Stimulated activated CD4-positive, alpha-beta T cell treated with anti-CD3 and anti-CD28 coated beads, TNF-alpha, amount 100 ng/mL, for 1 hour (primary cell): ENCODE measurements at places on chromosomes 3 and 15.

GRCh38 chr3:9291821-9292410 is 42.5 kb upstream of the SRGAP3 start:
- no peak for DNase-seq

- no peak for DNase-seq
Observed at GRCh38 chr3:133492159-133492741, 81.2 kb upstream of the CDV3 start.

DNA sequence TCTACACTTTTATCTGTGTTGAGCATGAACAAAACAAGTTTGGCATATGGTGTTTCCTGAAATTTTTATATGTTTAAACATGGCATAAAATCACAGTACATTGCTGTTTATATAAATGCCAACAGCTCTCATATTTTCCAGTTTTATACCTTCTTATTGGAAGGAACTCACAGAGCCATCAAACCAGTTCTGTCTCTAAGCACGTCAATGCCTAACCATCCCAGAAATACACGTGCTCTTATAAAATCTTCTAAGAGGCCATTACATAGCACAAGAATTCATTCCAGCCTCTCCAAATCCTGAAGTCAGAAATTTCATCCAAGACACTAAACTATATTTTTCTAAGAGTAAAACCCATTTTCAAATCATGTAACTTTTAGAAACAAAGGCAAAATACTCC is 20.8 kb downstream of the SLC9A9 start:
- DNase-seq = no peak

GRCh38 chr3:171649911-171650592 is 160.2 kb downstream of the PLD1 start:
- DNase-seq = no peak

- DNase-seq = no peak
Observed at GRCh38 chr3:193978486-193978885, 157.5 kb upstream of the HES1 start.

DNA sequence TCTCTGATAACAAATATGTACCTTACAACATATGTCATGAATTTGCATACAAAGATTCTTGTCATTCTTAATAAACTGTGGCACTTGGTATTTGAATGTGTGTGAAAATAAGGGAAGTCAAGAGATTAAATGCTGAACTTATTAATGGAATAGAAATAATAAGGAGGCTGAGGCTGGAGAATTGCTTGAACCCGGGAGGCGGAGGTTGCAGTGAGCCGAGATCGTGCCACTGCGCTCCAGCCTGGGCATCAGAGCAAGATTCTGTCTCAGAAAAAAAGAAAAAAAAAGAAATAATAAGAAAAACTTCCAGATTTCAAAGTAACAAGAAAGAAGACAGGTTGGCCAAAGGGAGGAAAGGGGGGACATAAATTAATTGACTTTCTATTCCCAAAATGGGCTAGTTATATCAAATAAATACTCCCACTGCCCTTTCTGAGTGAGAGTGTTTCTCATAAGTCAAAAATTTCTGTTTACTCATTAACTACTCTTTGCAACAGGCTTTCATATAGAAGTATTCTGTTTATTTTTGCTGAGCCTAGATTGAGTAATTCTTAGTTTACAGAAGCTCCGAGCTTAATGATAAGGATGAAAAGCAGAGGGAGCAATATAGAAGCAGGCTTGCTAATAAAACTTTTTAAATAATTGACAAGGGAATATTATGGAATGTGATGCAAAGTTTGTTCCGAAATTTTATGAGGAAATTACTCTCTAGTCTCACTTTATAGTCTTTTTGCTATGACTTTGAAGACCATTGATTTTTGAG is 25.6 kb downstream of the KNG1 start:
- DNase-seq = no peak

- no peak for DNase-seq
Observed at GRCh38 chr3:9387322-9387655, 10.1 kb upstream of the SETD5 start.

DNA sequence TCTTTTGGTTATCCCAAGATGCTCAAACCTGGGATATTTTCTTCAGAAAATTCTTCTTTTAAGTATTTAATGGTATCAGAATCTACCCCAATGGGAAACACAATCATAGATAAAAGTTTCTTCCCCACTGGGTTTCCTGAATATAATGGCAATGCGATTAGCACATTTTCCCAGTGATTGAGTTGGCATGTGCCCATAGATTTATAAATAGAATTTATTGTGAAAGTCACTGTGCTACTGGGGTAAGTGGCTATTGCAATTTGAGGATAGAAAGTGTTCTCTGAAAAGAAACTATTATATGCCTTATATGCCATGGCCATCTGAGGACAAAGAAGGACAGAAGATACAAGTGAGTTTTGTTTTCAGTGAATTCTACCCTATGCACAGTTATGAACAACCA is 99.0 kb upstream of the RBMS3 start:
- no peak for DNase-seq

DNA sequence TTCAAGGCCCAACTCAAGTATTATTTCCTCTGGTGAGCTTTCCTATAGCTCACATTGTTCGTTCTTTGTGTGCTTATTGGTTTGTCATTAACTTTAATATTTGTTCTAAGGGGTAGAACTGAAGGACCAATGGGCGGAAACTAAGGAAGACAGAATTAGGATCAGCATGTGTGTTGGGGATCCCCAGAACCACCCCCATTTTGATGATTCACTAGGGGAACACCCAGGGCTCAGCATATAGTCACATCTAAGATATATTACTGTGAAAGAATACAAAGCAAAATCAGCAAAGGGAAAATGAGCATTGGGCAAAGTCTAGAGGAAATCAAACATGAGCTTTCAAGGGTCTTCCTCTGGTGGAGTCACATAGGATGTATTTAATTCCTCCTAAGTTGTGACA is 76.9 kb downstream of the TIMP4 start:
- no peak for DNase-seq

DNA sequence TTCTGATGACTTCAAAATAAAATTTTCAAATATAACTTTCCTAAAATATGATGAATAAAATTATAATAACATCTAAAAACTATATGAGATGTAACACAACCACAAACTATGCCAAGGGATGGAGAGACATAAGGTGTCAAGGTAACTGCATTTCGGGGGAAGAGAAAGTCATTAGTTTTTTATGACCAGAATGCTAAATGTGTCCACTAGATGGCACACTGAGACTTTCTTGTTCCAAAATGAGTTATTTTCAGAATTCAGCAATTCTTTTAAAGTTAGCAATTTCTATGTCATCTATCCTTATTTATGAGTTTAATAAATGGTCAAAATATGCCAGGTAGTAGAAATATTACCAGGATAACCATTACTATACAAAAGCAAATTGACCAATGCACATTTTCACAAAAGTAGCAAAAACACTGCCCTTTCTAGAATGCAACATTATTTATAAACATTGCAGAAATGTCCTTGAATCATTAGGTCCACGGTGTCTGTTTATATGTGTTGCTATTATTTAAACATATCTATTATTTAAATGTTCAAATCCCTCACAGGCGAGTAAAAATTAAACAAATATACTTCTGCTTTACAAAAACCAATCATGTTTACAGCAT is 374.2 kb downstream of the PLCL2 start:
- DNase-seq = no peak

- DNase-seq = no peak
Observed at GRCh38 chr15:50181969-50182218, at the start of gene SLC27A2. Gene SLC27A2 (plus strand): TSS chr15:50182196. CDS start chr15:50182428, 232 bp downstream.

- DNase-seq = no peak
Observed at GRCh38 chr15:80163217-80163616, 10.4 kb downstream of the FAH start.

DNA sequence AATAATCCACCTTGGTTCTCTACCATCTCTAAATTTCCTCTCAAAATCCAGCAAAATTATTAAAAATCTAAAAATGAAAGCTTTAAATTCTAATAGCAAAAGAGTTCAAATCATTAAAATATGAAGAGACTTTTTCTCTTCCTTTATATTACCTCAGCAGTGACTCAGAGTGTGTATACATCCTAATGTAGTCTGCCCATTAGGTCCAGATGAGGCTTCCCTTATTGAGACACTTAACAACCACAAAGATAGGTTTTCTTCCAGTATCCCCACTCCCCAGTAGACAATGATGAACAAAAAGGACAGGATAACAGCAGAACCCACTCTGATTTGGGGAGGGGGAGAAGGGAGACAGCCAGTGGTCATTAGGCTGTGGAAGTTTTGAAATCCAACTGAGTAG is 61.5 kb upstream of the DCBLD2 start:
- DNase-seq = no peak

GRCh38 chr15:96142498-96142897 is 188.0 kb upstream of the NR2F2 start:
- no peak for DNase-seq

GRCh38 chr15:60973637-60974415 is 255.3 kb downstream of the RORA start:
- DNase-seq = no peak

DNA sequence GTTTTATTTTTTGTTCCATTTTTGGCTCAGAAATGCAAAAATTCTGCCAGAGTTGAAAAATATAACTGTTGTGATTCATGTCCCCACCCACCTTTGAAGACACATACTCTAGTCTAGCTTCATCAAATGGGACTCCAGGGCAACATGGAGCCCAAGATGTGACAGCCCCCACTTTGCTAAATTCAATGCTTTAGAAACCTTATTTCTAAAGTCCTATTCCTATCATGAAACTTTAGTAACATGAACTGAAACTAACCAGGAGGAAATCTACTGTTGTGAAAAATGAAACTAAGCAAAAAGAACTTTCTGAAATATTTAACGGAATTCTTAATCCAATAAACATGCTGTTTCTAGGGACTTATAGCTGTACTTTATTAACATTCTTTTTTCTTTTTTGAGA is 20.3 kb downstream of the UBP1 start:
- DNase-seq = no peak

DNA sequence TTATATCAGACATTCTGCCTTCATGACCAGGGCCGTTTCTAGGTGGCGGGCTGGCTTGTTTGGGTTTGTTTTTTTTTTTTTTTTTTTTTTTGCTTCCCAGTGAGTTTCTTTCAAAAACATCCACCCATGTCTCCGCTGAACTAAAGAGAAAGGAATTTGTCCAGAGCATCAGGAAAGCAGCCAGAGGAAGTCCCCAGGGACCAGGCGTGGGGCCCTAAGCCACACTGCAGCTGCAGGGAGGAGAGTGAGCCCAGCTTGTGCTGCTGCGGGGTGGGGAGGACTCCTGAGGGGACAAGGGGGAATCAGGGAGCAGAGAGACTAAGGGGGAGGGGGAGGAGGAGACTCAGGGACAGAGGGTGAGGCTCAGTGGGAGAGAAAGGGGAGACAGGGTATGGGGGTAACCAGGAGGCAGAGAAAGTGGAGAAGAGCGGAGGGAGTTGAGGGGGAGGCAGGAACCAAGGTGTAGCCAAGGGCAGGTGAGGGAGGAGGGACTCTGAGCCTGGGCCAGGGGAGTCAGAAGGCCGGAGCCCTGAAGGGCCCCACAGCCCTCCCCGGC is 49.5 kb downstream of the CYP11A1 start:
- no peak for DNase-seq

GRCh38 chr3:106825962-106826605 is 551.2 kb upstream of the CCDC54 start:
- DNase-seq = no peak

- no peak for DNase-seq
Observed at GRCh38 chr3:146325170-146325569, 74.3 kb upstream of the PLSCR4 start.

DNA sequence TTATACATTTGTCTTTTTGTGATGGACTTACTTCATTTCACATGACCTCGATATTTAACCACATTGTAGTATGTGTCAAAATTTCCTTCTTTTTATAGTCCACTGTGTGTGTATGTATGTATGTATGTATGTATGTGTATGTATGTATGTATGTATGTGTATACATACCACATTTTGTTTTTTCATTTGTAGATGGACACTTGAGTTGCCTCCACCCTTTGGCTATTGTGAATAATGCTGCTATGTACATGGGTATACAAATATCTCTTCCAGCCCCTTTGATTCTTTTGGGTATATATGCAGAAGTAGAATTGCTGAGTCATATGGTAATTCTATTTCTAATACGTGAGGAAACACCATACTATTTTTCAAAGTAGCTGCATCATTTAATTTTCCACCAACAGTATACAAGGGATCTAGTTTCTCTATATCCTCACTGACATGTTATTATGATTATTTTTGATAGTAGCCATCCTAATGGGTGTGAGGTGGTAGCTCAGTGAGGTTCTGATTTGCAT is 228.2 kb downstream of the OPA1 start:
- DNase-seq = no peak

DNA sequence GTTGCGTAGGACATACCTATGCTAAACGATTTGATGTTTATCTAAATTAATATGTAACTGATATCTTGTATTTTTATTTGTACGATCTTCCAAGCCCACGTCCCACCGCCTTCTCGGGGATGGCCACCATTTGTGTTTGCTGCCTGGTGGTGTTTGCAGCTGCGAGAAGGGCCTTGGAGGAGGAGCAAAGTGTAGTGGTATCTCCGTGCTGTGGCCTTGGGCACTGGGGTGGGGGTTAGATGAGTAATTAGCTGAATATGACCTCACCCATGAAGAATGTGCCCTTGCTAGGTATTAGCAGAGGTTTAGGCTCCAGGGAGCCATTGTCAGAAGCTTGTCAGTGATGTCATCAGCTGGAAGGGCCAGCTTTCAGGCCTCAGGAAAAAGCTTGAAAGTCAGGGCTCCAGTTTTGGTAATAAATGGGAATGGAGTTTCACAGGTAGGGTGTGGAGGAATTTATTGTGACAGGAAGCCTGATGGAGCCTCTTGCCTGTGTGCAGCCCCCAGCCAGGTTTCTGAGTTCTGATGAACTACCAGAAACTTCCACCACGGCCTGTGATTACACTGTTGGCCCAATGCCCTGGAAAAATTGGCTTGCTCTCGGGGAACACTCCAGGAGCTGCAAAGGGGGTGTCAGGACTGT is 41.0 kb downstream of the FLNB start:
- DNase-seq = no peak

- DNase-seq = no peak
Observed at GRCh38 chr15:101455291-101456025, 34.0 kb downstream of the PCSK6 start.
